Kidney (tissue), 22 donors: ENCODE measurements at places on chromosomes 4 and X. TPM values are rescaled to one million over a fixed set of nuclear protein-coding genes. Genes with fewer than 3 reads are reported as not detected.
A peak's percentile ranks its signal among the peaks of the same experiment; 100 is the strongest.

- peak; percentile 45 for DNase-seq
- H3K36me3 ChIP-seq: no peaks in the 10 kb centered on the region
- H3K27me3 ChIP-seq: peaks cover 3% of the 10 kb centered on the region
- H3K27ac ChIP-seq: no peak overlapping the region
Measured at GRCh38 chrX:40166582-40166981, 68.8 kb upstream of the BCOR start.

- DNase-seq: no peak
- no peak overlapping the region for H3K27ac ChIP-seq
- no peaks in the 10 kb centered on the region for H3K4me1 ChIP-seq
- H3K27me3 ChIP-seq: no peaks in the 10 kb centered on the region
- H3K4me3 ChIP-seq: no peak overlapping the region
- no peaks in the 10 kb centered on the region for H3K36me3 ChIP-seq
Measured at GRCh38 chr4:26197018-26197779, 123.6 kb upstream of the RBPJ start.

- peaks cover 5% of the 10 kb centered on the region for H3K4me1 ChIP-seq
- H3K27me3 ChIP-seq: no peaks in the 10 kb centered on the region
- H3K36me3 ChIP-seq: peaks cover 23% of the 10 kb centered on the region
- DNase-seq: no peak
- H3K4me3 ChIP-seq: no peak overlapping the region
Measured at GRCh38 chr4:99879458-99879857, 14.8 kb downstream of the LAMTOR3 start.

GRCh38 chr4:187178587-187178986 is 454.9 kb upstream of the FAT1 start:
- no peak for DNase-seq
- H3K4me1 ChIP-seq: no peaks in the 10 kb centered on the region
- H3K36me3 ChIP-seq: no peaks in the 10 kb centered on the region
- H3K27ac ChIP-seq: no peak overlapping the region
- H3K27me3 ChIP-seq: no peaks in the 10 kb centered on the region
- no peak overlapping the region for H3K4me3 ChIP-seq

GRCh38 chr4:165738571-165738970 is 134.5 kb upstream of the TLL1 start:
- no peak overlapping the region for H3K4me3 ChIP-seq
- no peaks in the 10 kb centered on the region for H3K27me3 ChIP-seq
- no peaks in the 10 kb centered on the region for H3K4me1 ChIP-seq

DNA sequence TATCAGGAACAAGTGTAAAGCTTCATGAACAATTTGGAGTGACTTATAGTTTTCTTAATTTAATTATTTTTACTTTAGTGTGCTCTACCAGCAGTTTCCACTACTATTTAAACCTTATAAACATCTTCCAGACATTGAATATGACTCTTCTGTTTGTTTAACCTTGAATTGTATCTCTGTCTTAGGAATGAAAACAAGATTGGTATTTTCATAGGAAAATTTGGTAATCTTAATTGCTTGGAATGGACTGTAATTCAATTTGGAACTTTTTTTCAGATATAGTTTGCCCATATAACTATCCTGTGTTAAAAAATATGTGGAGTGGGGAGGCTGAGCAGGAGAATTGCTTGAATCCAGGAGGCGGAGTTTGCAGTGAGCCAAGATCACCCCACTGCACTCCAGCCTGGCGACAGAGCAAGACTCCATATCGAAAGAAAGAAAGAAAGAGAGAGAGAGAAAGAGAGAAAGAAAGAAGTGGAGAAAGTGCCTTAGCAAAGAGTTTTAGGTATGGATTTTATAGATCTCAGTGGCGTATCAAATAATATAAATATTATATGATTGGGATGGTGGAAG is 242.4 kb downstream of the BMPR1B start:
- no peaks in the 10 kb centered on the region for H3K27me3 ChIP-seq
- no peaks in the 10 kb centered on the region for H3K36me3 ChIP-seq
- H3K27ac ChIP-seq: no peak overlapping the region

- no peaks in the 10 kb centered on the region for H3K4me1 ChIP-seq
- no peaks in the 10 kb centered on the region for H3K27me3 ChIP-seq
- no peak overlapping the region for H3K4me3 ChIP-seq
- H3K36me3 ChIP-seq: no peaks in the 10 kb centered on the region
- no peak for DNase-seq
Measured at GRCh38 chrX:70774223-70774622, 134.3 kb downstream of the TEX11 start.

DNA sequence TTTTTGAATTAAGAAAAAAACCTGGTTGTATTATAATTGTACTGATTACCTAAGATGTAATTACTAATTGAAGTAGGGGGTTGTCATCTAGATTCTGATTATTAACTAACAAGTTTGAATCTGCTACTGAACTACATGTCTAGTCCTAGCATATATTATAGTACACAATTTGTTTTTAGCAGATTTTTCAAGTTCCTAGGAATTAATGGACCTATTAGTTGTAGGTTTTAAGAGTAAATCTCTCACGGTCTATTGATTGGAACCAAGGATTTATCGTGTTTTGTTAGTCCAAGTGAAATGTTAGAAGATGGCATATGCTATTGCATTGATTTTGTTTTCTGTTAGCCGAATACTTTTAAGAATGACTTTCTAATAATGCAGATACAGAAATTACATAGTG is 20.8 kb downstream of the PTPN13 start:
- no peak for DNase-seq
- peaks cover 6% of the 10 kb centered on the region for H3K4me1 ChIP-seq
- no peaks in the 10 kb centered on the region for H3K27me3 ChIP-seq
- no peaks in the 10 kb centered on the region for H3K36me3 ChIP-seq
- H3K4me3 ChIP-seq: no peak overlapping the region

- H3K27me3 ChIP-seq: no peaks in the 10 kb centered on the region
- DNase-seq: no peak
- H3K4me1 ChIP-seq: no peaks in the 10 kb centered on the region
- H3K27ac ChIP-seq: no peak overlapping the region
Measured at GRCh38 chr4:109755656-109756055, 25.8 kb upstream of the PLA2G12A start.

DNA sequence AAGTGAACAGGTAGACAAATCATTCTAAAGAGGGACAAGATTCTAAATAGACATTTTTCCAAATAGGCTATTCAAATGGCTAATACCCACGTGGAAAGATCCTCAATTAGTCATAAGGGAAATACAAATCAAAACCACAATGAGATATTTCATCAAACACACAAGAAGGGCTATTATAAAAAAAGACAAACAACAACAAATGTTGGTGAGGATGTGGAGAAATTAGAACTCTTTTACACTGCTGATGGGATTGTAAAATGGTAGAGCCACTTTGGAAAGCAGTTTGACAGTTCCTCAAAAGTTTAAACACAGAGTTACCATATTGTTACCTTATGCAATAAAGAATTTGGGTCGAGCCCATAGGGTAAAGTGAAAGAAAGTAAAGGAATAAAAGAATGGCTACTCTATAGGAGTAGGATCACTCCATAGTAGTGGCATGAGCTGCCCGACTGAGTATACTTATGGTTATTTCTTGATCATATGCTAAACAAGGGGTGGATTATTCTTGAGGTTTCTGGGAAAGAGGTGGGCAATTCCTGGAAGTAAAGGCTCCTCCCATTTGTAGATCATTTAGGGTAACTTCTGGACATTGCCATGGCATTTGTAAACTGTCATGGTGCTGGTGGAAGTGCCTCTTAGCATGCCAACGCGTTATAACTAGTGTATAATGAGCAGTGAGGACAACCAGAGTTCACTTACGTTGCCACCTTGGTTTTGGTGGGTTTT is 58.9 kb upstream of the FAM9C start:
- no peak overlapping the region for H3K27ac ChIP-seq
- no peaks in the 10 kb centered on the region for H3K4me1 ChIP-seq
- peaks cover 2% of the 10 kb centered on the region for H3K27me3 ChIP-seq
- no peak for DNase-seq
- no peak overlapping the region for H3K4me3 ChIP-seq
- H3K36me3 ChIP-seq: no peaks in the 10 kb centered on the region

DNA sequence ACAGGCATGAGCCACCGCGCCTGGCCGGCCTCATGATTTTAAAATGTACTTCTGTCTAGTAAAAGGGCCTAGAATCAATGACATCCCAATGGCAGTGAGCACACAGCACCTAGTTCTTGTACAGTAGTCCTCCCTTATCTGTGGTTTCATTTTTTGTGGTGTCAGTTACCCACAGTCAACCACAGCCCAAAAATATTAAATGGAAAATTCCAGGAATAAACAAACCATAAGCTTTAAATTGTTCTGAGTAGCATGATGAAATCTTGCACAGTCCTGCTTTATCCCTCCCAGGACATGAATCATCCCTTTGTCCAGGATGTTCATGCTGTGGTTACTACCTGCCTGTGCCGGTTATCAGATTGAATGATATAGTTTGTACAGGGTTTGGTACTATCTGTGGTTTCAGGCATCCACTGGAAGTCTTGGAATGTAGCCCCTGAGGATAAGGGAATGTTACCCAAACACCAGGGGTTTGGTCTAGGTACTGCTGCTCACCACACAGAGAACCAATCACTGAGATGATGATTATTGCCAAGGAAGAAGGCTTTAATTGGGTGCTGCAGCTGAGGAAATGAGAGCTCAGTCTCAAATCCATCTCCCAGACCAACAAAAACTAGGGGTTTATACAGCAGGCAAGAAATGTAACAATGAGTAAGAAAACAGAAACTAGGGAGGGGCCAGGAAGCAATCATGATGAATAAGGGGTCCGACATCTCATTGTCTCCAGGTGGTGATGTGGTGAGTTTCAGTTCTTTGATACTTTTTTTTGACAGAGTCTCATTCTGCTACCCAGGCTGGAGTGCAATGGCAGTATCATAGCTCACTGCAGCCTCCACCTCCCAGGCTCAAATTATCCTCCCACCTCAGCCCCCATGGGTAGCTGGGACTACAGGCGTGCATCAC is 16.2 kb upstream of the FHL1 start:
- no peak overlapping the region for H3K27ac ChIP-seq
- no peaks in the 10 kb centered on the region for H3K27me3 ChIP-seq

- no peaks in the 10 kb centered on the region for H3K4me1 ChIP-seq
- peak within 1 kb of the TSS; percentile 87 for H3K27ac ChIP-seq
- H3K4me3 ChIP-seq: peak within 1 kb of the TSS; percentile 84
- no peaks in the 10 kb centered on the region for H3K27me3 ChIP-seq
- peak; percentile 83 for DNase-seq
Measured at GRCh38 chrX:10620121-10620699, at the start of gene MID1. Gene MID1, minus strand, starts transcription at chrX:10620585. Its CDS starts 53,038 bp downstream, at chrX:10567547.

DNA sequence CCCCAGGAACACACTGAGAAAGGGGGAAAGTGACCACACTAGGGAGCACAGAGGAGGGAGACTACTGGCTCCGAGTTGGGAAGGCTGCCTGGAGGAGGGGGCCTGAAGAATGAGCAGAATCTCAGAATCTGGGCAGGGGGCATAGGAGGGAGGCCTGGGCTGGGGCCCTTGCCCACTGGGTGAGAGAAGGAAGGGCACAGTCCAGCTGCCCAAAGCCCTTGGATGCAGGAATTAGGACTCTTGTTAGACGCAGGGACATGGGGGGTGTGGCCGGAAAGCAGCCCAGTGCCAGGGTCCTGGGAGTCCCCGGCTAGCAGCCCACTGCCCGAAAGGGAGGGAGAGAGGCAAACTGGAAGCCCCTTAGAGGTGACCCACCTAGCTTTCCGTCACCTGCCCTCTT is 1.9 kb upstream of the DUSP9 start:
- no peak overlapping the region for H3K4me3 ChIP-seq
- peaks cover 3% of the 10 kb centered on the region for H3K27me3 ChIP-seq
- peak overlapping the region; percentile 37 for H3K27ac ChIP-seq
- no peak for DNase-seq

Gene TCEAL5
- polyA plus RNA-seq: 2.6 TPM

Gene PNMA5
- polyA plus RNA-seq: not detected

Gene TIMM17B
- polyA plus RNA-seq: 109 TPM

Gene TASL
- 0.22 TPM for polyA plus RNA-seq

Gene CFI
- polyA plus RNA-seq: 191 TPM

Gene HSFX4
- not detected for polyA plus RNA-seq

Gene C4orf54
- 0.56 TPM for polyA plus RNA-seq

Gene STOX2
- polyA plus RNA-seq: 0.69 TPM

Gene RADX
- polyA plus RNA-seq: 3.2 TPM
